ENCODE measurements at places on chromosomes 7 and 10.
A peak's percentile ranks its signal among the peaks of the same experiment; 100 is the strongest.

GRCh38 chr10:10642751-10643150 lies 374.9 kb upstream of the CELF2 start:
- DNase-seq, result peak; percentile 75

GRCh38 chr10:58648131-58648530 lies 135.5 kb downstream of the BICC1 start:
- DNase-seq, result no peak

DNA sequence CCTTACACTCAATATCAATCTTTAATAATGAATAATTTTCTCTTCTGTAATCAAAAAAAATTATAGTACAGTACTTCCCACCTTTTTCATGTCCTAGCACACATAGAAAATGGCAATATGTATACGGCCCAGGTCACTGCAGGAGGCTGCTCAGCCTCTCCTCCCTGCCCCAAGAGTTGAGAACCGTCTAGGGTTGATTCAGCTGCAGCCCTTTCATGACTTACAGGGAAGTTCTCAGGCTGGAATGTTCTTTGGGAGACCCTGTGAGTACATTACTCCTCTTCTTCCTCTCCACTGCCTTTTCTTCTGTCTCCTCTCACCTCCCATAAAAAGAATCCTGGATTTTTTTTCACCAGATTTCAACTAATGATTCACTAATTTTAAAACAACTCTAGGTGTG lies 180.0 kb downstream of the HDAC9 start:
- DNase-seq, result no peak

- DNase-seq, result no peak
Measured at GRCh38 chr10:2873769-2874168, 193.6 kb upstream of the PFKP start.

- peak; percentile 5 for DNase-seq
Measured at GRCh38 chr7:9307131-9307530, 873.7 kb downstream of the NXPH1 start.

All from amniotic epithelial cell (primary cell).